ENCODE measurements at places on chromosomes 1 and 21.

- no peak for DNase-seq
Measured at GRCh38 chr1:104294259-104294658, 544.6 kb downstream of the AMY1C start.

DNA sequence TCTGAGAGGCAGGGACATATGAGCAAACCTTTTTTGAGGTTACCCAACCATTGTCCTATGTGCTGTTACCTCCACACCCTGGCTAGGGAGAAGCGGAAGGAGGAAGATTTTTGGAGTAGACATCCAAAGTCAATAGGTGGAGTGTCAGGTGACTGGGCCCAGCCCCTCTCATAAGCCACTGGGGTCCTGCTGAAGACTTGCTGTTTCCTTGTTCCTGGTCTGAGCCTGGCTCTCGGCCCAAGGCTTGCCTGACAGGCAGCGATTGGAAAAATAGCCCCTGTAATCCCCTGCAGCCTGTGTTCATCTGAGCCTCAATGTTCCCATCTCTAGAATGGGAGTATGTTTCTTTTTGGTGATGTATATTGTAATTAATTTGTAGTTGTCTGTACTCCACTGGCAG lies 6.9 kb upstream of the PIGR start:
- no peak for DNase-seq

DNA sequence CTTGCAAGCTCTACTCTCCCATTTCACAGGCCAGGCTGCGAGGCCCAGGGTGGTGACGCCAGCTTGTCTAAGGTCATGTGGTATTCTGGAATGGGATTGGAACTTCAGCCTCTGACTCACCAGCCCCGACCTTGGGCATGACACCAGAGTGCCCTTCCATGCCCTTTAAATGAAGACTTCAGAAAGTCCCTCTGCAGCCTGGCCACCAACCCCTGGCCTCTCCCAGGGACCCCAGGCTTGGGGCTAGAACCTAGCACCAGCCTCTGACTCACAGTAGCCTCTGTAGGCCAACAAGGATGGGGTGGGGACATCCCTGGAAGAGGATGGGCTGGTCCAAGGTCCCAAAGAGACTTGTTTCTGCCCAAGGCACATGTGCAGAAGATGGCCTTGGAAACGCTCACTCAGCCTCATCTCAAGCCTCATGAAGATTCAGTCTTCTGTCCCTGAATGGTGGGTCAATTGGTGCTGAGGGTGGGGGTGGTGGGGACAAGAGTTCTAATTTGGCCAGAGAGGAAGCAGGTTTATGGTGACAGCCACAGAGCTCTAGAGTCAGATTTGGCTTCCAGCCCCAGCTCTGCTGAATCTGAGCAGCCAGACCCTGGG lies 36.1 kb upstream of the RUNX3 start:
- no peak for DNase-seq

DNA sequence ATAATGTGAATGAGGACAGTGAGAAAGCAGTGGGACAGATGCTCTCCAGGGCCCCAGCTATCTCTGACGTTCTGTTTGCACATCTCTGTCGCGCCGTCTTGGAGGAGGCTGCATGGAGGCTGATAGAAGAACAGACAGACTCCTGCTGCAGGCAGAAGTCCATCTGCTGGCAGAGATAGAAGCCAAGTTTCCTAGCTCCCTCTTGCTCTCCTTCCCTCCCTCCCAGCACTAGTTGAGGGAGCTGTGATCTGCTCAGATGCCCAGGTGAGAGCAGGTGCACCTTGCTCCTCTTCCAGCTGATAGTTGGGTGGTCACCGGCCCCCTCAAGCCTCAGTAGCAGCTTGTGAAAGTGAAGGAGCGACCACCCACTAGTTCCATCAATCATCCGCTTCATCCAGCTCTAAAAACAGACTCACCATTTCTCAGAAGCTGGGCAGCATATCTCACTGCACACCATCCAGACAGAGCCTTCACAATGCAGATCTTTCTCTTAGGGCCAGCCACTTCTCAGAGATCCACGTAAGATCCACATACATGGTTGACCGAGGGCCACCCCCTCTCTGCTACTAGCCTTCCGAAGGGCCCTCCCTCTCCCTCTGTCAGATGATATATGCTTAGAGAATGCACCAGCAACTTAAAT lies 12.9 kb downstream of the LRRN2 start:
- DNase-seq = no peak

DNA sequence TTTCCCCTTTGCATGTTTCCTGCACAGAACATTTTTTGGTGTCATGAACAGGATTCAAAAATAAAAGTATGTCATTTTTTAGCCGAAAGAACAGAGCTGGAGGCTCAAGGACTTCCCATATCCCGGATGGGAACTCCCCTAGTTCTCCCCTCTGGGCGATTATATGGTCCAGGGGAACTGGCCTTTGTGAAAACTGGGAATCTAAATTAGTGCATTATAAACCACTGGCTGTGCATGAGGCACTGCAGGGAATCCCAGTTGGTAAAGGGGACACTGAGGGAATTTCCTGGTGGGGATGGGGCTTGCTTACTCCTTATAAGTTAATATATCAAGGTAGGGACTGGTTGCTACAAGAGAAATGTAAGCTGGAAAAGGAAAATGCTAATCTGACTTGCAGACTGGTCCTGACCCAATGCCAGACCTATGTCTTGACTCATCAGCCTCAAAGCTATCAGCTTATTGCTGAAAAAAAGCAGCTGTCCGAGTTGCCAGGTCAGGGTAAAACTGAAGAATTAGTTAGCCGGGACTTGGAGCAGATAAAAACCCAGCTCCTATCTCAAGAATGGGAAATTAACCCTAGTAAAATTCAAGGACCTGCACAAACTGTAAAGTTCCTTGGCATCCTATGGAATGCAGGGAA lies 122.6 kb downstream of the FCRL5 start:
- DNase-seq = no peak

GRCh38 chr1:81834268-81834667 lies 33.5 kb downstream of the ADGRL2 start:
- no peak for DNase-seq

- DNase-seq = peak; percentile 62
Measured at GRCh38 chr1:172699111-172699510, 40.2 kb downstream of the FASLG start.

- DNase-seq = peak; percentile 83
Measured at GRCh38 chr1:31815752-31816500, at the start of gene SPOCD1. SPOCD1 (minus strand) TSS chr1:31816022; CDS start chr1:31815333, 689 bp downstream.

DNA sequence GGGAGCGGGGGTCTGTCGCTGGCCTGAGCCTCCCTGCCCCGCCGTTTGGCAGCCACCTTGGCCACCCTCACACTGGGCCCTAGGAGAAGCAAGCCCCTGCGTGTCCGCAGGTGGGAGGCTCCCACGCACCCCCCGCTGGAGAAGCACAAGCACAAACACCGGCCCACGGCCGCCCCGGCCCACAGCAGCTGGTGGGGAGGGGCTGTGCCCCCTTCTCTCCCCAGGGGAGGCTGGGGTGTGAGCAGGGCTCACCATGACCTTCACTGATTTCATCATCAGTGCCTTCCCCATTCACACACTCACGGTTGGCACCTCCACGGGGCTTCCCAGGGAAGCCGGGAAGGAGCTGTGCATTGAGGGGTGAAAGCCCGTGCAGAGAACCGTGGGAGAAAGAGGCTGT lies 7.9 kb downstream of the AGRN start:
- no peak for DNase-seq

- DNase-seq = no peak
Measured at GRCh38 chr1:198788561-198789064, 149.8 kb downstream of the PTPRC start.

GRCh38 chr1:108897865-108898720 lies 21.3 kb downstream of the GPSM2 start:
- no peak for DNase-seq

DNA sequence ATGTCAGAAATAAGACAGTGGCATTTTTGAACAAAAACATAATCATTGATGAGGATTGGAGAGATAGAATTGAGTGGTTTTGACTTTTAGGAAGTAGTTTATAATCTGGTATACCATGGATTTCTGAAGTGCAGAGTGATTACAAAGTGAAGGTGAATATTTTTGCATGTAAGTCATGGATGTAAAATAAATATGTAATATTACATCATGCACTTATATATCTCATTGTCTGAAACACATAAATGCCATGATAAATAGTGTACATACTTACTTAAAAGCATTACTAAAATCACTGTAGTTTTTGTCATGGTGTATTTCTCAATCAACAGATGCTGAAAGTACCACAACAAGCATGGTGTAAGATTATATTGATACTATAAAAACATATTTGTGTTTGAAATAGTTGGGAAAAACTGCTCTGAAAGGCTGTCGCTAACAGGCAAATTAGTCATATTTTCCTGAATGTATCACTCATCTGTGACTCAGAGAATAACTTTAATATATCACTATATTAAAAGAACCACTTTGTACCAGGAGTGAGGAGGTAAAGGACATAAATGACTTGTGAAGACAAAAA lies 24.8 kb upstream of the RGS18 start:
- no peak for DNase-seq

- no peak for DNase-seq
Measured at GRCh38 chr1:201670517-201670916, 131.6 kb downstream of the NAV1 start.

DNA sequence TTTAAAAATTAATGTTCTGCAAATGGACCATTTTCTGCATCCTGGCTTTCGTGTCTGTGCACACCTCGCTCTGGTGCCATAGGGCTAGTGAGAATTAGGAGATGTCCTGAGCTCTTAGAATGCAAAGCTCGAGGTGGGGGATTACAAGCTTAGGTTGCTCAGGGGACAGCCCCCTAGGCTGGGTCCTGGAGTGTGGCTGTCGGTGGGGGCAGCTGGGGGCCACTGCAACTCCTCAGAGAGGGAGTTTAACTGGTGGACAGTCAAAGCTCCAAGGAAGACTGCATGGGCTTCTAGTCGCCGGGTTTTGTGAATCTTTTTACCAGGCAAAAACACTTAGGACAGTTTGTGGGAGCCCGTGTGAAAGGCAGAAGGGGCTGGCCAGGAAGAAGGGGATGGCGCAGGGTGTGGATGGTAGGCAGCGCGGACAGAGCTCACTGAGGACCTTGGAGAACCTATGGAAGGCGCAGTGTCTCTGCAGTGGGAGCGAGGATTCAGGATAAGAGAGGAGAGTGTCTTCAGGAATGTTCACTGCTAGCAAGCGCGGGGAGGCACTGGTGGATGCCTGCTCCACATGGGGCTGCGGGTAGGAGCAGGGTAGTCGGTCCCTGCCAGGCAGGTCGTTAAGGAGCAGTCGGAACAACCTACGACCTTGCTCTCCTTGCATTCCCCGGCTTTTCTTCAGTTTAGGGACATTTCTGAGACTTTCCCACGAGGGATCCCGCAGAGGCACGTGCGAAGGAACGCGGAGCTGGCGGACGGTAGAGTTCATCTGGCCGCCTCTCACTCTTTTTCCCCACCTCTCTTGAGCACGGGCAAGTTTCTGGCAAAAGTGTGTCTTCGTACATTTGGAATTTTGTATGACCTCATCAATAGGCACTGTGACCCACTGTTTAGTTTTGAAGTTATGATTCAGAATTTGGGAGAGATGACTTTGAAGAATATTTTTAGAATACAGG lies 12.9 kb upstream of the KCNE1 start:
- DNase-seq = no peak

DNA sequence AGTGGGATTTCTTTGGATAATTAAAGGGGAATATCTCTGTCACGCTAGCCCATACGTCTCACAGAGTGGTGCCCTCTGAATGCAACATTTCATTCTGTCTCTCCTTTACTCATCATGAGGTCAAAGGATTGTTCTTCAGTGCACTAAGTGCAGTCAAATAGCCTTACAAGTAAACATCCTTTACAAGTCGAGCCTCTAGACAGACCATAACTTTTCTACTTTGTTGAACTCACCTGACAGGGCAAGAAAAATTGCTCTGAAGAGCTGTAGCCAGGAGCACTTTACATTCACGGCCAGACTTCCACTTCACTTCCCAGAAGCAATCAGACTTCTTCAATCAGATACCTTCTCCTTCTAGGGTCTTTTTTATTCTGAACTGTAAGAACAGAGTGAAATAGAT lies 768.0 kb upstream of the TMPRSS15 start:
- no peak for DNase-seq

DNA sequence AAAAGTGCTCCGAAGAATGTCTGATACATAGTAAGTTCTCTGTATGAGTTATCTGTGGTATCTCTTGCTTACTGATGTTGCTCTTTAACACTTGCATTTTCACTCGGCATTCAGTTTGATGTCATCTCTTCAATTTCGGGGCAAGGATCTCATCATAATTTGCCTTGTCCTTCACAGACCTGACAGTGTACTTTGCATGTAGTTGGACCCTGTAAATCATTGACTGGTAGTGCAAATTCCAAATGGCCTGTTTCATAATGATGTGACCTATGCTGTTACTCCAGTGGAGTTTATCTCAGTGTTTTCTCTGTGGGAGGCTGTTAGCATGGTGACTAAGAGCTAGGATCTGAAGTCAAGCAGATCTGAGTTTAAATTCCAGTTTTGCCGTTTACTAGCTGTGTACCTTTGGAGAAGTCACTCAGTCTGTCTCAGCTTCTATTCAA lies 34.2 kb upstream of the ABCD3 start:
- no peak for DNase-seq

GRCh38 chr1:201460814-201461644 lies 8.0 kb downstream of the PHLDA3 start:
- no peak for DNase-seq

- no peak for DNase-seq
Measured at GRCh38 chr1:56979986-56980755, 14.4 kb upstream of the C8B start.

All from activated T-cell treated with anti-CD3 and anti-CD28 coated beads for 48 hours (primary cell).